ENCODE measurements at places on chromosomes 4 and X.

GRCh38 chr4:53174823-53175222, 191.0 kb downstream of the SCFD2 start:
- no peak for DNase-seq

- no peak for DNase-seq
Measured at GRCh38 chr4:36288731-36289426, 7.5 kb downstream of the DTHD1 start.

DNA sequence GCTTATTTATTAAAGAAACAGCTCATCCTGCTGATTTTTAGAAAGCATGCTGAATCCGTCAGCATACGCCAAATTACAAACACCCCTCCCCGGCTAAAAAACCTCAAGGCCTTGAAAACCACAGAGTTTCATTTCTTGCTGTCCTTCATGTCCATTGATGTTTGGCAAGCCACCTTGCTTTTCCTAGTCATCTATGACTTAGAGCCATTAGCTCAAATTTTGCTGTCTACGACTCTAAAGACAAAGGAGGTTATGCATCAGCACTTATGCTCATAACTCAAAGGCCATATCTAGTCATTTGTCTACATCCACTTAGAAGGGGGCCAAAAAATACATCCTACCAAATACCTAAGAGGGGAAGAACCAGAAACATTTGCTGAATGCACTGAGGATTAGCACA, 925.1 kb downstream of the PCDH7 start:
- DNase-seq = no peak

DNA sequence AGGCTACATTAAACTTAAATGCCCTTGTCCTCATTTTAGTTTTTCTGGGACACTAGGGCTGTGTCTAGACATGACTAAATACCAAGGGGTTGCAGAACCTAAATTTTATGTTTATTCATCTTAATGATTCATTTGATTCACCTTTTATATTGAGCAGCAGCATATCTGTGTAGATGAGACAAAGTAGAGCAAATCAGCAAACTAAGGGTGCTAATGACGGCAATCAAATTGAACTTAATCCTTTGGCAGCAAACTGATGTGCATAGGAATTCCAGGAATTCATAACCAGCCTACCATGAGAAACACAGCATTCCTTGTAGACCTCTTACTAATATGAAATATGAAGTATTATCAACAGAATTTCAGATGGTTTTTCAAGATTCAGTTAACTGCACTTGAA, 25.1 kb downstream of the EPHA5 start:
- DNase-seq = no peak

- DNase-seq = no peak
Measured at GRCh38 chrX:50615570-50616158, 145.0 kb upstream of the DGKK start.

DNA sequence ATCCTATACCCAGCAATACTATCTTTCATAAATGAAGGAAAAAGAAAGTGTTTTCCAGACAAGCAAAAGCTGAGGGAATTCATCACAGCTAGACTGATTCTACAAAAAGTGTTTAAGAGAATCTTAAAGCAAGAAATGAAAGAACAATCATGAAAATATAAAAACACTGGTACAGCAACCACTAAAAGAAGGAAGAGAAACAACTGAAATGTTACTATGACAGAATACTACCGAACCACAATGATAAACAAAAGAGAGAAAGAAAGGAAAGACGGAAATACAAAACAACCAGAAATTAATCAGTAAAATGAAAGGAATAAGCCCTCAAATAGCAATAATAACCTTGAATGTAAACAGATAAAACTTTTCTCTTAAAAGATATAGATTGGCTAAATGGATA, 110.8 kb upstream of the AFF2 start:
- DNase-seq = no peak

GRCh38 chr4:85591406-85592098, 116.6 kb downstream of the ARHGAP24 start:
- no peak for DNase-seq

GRCh38 chrX:45758738-45759397, 558.2 kb upstream of the DIPK2B start:
- DNase-seq = no peak

DNA sequence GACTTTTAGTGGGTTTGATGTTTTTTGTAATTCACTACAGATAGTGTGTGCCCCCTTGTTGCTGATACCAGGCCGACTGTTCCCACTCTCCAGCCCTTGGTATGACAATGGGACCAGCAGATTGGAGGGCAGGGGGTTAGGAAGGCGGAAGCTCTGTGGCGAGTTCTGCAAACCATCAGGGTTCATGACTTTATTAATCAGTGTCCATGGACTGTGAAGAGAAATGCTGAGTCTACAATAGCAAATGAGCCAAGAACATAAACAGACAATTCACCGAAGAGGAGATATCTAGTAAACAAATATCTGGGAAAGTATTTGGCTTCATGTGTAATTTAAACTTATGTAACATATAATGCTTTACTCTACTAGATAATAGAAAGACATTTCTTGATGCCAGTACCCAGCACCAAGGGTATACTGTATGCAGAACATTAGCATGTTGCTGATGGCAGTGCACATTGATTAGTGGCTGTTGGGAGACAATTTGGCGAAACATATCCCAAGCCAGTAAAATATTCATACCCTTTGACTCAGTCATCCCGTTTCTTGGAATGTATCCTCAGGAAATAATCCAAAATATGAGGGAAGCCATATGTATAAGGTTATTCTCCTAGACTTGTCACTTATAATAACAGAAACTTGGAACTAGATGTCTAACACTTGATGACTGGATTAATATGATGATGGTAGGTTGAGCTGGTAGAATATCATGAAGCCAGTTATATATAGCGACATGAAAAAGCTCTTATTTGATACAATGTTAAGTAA, 169.4 kb downstream of the PTTG2 start:
- DNase-seq = no peak

GRCh38 chr4:123315617-123316016, 81.0 kb upstream of the SPRY1 start:
- DNase-seq = no peak

DNA sequence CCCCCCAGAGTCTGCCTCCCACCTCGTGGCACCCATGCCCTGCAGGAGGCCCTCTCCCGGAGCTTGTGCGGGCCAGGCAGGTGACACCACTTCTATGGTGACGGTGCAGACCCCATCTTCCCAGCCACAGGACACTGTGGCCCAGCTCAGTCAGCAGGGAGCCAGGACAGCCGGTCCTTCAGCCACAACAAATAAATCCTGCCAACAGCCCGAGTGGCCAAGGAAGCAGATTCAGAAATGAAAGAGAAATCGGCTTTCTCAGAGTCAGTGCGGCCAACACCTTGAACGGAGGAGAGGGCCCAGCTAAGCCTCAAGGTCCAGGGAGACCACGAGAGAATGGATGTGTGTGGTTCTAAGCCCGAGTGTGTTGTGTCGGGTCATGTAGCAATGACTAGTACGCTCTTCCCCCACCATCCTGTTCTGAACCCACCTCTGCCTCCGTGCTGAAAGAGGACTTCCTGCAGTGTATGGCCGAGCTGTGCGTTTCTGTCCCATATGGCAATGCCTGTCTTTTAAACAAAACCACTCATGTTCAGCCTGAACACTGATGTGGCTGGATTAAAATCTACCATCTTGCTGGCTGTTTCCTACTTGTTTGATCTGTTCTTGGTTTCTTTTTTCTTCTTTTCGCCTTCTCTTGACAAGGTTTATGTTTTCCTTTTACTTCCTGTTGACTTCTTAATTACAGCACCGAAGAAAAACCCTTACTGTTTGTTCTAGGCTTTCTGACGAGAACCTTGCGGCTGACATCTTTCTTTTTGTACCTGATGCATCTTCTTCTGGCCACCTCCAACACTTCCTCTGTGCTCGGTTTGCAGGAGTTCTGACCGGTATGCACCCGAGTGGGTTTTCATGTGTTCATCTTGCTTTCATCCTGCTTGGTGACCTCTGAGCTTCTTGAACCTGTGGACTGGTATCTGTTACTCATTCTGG, 53.1 kb downstream of the GAK start:
- DNase-seq = no peak

GRCh38 chrX:47576021-47576898, 6.0 kb upstream of the TIMP1 start:
- DNase-seq = peak; percentile 83

GRCh38 chr4:123972031-123972430, 575.4 kb downstream of the SPRY1 start:
- DNase-seq = no peak

DNA sequence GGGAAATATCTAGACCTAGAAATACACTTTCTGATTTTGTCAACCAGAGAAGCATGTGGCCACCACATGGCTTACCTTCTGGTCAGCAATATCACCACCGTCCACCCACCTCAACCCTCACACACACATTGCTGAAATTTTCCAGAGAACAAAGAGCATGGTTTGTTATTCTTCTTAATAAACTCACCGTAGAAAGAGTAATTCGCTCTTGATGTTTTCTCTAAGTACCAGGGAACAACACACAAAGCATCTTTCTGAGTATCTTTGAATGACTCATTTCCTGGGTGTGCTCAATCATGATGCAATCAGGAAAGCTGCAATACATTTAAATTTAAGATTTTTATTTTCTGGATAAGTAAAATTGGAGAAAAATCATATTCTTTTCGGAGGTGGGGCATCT, 24.7 kb upstream of the LRAT start:
- DNase-seq = no peak

GRCh38 chr4:188206783-188207182, 67.5 kb downstream of the TRIML1 start:
- DNase-seq = no peak

DNA sequence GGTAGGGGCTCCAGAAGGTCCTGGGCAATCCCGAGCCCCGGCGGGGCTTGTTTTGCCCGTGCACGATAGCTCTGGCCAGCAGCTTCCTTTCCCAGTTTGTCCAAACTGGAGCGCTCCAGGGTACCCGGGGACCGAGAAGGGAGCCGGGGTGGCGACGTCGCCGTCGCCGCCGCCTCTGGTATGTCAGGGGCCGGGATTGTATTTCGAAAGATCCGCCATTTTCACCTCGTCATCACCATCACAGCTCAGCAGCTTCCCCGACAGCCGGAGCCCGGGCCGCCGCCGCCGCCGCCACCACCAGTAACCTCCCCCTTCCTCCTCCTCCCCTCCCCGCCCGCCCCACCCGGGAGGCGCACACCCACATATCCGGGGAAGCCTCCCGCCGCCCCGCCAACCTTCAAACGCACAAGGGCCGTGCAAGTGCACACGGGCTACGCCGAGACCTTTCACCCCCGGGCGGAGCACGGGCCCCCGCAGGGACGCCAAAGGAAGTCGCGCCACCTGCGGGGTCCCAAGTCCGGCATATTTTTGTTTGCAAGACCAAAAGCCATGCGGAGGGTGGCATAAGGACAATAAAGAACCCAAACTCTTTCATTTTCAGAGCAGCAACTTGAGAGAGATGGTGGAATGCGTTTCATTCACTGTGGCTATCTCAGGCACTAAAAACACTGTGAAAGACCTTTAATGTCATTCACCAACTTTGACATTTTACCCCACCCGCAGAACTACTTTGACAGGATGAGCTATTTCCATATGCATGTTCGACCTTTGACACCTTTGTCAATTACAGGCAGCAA, at the start of gene LIN54:
LIN54 (minus strand) TSS at position 302 of the 797 bp plus-strand sequence. CDS start 25,979 bp downstream, outside the sequence.
- no peak for DNase-seq

- DNase-seq = no peak
Measured at GRCh38 chr4:183164963-183165362, 65.9 kb downstream of the WWC2 start.

GRCh38 chrX:45935408-45935807, 609.8 kb downstream of the ZNF674 start:
- no peak for DNase-seq

GRCh38 chr4:67465032-67465762, 80.1 kb downstream of the CENPC start:
- no peak for DNase-seq

GRCh38 chrX:134013092-134013497, 27.7 kb upstream of the GPC3 start:
- no peak for DNase-seq

DNA sequence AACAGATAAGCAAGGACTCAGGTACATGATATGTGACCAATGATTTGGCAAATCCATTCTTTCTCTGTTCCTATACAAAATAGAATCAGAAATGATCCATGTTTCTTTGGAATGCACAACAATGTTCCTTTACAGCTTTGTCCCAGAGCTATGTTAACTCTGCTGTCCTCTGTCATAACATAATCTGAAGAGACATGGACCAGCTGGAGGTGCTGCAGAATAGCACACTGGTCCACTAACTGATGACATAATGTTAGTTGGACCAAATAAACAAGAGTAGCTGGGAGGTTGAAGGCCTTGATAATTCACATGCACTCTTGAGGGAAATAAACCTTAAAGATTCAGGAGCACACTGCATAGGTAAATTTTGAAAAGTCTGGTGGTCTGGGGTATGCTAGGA, 23.0 kb upstream of the DHX15 start:
- DNase-seq = no peak

GRCh38 chr4:2861631-2862436, 18.2 kb downstream of the ADD1 start:
- no peak for DNase-seq

DNA sequence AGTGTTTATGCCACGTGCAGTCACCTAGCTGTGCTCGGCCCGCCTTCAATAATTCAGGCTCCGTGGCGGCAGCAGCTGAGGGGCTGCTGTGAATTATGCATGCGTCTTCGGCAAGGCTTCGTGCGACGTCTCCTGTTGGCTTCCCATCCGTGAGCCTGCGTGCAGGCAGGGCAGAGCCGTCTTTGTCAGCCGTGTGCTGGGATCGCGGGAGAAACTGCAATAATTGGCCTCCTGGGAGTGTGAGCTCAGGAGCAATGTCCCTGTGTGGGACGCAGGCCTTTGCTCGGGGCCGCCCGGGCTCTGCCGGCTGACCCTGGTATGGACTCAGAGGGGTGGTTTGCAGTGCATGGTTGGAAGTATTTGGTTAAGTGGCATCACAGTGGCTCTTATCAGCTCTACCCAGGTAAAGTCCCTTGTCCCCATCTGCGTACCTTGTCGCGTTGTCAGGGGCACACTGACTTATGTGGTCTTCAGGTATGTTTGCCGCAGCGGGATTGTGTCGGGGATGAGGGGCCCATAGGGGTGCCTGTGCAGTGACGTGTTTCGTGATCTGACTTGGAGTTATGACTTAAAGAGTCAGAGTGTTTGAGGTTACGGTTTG, 34.5 kb upstream of the HGFAC start:
- no peak for DNase-seq

DNA sequence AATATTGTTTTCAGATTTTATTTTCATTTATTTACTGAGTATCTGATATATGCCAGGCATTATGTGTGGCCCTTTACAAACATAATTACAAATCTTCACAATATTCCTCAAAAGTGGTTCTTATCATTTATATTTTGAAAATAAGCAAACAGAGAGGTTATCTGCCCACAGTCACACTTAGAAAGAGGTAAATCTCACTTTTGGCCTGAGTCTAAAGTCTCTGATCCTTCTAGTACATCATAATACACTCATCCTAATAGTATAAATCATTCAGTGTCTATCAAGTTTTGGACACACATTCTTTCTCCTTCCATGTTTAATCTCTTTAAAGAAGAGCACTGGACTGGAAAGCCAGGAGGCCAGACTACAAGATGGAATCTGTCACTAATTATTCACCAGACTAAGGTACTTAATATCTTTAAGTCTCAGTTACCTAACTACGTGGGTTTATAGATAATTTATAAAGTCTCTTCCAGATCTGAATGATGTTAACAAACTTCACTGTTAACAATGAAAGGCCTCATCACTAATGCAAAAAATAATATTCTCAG, 281.3 kb downstream of the PPP3CA start:
- DNase-seq = no peak
